ENCODE measurements at places on chromosomes 2 and 18. TPM values are rescaled to one million over a fixed set of nuclear protein-coding genes. Genes with fewer than 3 reads are reported as not detected.
A peak's percentile ranks its signal among the peaks of the same experiment; 100 is the strongest.

GRCh38 chr18:47264308-47264700 is 12.8 kb upstream of the SKOR2 start:
- DNase-seq = no peak

DNA sequence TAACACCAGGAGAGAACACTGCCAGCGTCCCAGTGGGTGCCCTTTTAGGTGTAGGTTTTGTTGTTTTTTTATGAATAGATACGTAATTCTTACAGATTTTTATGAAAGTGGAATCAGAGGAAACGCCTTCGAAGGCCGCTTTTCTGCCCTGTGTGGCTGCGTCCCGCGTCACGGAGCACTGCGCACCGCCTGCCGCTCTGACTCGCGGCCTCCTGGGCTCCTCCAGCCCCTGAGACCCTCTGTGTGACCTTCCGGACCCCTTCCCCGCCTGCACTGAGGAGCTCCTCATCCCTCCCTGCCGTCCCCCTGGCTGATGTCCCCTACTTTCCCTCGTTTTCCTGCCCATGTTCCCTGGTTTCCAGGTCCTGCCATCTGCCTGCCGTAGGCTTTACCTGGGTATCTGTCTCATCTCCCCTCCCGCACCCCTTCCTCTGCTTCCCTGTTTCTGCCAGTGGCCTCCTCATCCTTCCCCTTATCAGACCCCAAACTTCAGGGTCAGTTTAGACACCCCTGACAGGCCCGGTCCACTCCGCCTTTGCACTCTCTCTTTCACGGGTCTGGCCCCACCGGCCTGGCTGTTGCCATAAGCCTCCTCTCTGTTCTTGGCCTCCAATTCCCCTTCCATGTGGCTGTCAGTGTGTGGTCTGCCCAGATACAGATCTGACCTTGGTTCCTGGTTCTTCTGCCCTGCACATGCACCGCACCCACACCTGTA is 32.7 kb downstream of the PDIA6 start:
- no peak for DNase-seq

DNA sequence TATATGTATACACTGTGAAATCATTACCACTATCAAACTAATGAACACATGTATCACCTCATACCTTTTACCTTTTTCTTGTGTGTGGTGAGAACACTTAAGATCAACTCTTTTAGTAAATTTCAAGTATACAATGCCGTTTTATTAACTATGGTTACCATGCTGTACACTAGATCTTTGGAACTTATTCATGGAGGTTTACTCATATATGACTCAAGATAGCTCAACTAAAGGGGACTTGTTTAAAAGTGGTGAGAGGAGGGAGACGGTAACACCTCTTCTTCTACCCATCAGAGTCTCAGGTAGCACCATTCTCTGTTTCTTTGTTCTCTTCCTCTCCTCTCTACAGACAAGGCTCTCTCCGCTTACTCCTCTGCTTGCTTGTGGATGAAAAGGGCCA is 36.1 kb upstream of the TMEM178A start:
- DNase-seq = no peak

DNA sequence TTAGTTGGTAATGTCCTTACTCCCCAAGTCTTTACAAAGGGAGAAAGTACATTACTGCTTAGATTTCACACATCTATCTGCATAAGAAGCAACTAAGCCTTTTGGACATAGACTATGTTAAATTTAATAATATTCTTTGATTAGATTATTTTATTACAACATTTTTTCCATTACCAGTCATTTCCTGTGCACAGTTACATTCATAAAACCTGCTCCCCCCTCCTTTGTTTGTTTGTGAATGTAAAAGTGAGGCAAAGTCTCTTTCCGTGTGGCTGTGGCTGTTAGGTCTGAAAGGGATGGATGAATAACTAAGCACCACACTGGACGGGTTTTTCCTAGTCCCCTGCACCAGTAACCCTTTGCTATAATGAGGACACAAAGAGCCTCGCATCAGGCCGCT is 9.6 kb downstream of the PTGR3 start:
- no peak for DNase-seq

- DNase-seq = no peak
Measured at GRCh38 chr2:182266909-182267308, 159.9 kb downstream of the PDE1A start.

- DNase-seq = no peak
Measured at GRCh38 chr2:179805001-179805400, 56.4 kb downstream of the ZNF385B start.

KCNIP3 gene
- total RNA-seq = not detected

DNA sequence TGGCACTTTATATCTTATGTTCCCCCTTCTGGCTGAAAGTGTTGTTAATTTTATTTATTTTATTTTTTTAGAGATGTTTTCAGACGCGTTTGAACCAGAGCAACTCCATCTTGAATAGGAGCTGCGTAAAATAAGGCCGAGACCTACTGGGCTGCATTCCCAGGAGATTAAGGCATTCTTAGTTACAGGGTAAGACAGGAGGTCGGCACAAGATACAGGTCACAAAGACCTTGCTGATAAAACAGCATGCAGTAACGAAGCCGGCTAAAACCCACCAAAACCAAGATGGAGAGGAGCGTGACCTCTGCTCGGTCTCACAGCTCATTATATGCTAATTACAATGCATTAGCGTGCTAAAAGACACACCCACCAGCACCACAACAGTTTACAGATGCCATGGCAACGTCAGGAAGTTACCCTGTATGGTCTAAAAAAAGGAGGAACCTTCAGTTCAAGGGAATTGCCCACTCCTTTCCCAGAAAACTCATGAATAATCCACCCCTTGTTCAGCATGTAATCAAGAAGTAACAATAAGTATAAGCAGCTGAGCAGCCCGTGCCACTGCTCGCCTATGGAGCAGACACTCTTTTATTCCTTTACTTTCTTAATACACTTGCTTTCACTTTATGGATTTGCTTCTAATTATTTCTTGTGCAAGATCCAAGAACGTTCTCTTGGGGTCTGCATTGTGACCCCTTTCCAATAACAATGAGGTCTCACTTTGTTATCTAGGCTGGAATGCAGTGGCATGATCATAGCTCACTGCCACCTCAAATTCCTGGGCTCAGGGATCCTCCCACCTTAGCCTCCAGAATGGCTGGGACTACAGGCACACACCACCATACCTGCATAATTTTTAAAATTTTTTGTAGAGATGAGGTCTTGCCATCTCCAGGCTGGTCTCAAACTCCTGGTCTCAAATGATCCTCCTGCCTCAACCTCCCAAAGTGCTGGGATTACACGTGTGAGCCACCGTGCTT is 55.9 kb downstream of the CACNB4 start:
- DNase-seq = no peak

DNA sequence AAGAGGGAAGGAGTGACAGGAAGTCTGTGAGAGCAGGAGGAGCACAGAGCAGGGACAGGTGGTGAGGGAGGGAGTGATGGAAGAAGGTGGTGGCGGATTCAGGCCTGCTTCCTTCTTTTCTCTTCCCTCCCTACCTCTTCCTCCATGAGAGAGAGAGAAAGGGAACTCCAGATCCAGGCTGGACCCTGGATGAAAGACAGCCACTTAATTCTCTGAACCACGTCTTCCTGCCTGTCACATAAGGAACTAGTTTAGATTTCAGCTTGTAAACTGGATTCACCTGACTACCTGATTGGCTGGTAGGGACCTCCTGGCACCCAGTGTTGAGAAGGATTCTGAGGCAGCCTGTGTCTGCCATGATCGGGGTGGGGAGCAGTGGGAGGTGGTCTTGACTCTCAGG is 48.9 kb downstream of the PAX8 start:
- DNase-seq = no peak

AQP12A gene
- total RNA-seq = not detected

- no peak for DNase-seq
Measured at GRCh38 chr2:71898851-71899681, 248.6 kb downstream of the CYP26B1 start.

DNA sequence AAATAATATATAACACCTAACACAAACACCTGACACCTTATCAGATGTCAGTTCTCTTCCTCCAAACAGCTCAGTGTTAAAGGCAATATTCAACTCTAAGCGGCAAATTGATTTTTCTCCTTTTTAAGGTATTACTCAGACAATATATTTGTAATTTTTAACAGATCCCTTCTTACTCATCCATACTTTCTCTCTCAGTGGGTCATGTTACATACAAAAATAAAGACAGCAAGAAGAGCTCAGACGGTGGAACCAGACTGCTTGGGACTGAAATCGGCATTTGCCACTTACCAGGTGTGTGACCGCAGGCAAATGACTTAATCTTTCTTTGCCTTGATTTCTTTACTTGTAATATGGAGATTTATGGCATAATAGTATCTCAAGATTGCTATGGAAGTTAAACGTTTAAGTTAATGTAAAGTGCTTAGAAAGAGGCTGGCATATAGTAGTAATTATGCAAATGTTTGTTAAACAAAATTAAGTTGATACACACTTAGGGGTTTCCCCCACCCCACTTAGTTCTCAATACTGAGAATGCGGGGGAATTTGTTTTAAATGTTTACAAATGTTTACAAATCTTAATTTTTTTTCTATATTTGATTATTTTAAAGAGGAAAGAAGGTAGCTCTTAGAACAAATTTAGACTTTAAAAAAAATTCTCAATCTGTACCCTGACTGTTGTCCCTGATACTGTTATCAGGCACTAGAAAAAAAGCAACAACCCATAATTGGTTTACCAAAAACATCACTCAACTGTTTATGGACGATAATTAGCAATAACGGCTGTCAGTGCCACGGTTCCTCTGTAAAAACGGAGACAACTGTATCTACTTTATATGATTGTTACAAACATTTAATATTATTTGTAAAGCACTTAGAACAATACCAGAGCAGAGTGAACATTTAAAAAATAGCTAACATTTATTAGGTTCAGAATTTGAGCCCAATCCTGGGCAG is 25.6 kb downstream of the MAP3K2 start:
- no peak for DNase-seq

DNA sequence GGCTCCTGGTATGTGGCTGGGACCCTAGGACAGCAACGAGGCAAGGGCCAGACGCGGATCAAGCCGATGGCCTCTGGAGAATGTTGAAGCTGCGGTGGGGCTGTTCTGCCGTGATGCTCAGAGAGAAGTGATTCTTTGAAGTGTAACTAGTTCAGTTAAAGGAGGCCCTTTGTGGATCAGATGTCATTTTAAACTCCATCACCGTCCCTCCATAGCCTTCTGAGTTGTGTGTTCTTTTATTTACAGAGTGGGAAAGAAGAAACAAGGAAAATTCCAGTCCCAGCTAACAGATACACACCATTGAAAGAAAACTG is 403 bp downstream of the PNO1 start:
- no peak for DNase-seq

DNA sequence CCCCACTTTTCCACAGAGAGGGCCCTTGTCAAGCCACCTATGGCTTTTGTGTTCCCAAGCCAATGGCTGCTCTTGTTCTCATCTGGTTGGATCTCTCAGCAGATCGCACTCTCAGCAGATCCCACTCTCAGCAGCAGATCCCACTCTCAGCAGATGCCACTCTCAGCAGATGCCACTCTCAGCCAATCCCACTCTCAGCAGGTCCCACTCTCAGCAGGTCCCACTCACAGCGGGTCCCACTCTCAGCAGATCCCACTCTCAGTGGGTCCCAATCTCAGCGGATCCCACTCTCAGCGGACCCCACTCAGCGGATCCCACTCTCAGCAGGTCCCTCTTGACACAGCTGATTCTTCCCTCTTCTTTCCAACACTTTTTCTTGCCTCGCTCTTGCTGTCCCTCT is 59.3 kb upstream of the MGAT4A start:
- no peak for DNase-seq

GPR55 gene
- not detected for total RNA-seq

MEIS1 gene
- total RNA-seq = 7.3 TPM

MARCO gene
- total RNA-seq = not detected

- no peak for DNase-seq
Measured at GRCh38 chr2:219648963-219649362, 21.5 kb downstream of the SLC4A3 start.

DNA sequence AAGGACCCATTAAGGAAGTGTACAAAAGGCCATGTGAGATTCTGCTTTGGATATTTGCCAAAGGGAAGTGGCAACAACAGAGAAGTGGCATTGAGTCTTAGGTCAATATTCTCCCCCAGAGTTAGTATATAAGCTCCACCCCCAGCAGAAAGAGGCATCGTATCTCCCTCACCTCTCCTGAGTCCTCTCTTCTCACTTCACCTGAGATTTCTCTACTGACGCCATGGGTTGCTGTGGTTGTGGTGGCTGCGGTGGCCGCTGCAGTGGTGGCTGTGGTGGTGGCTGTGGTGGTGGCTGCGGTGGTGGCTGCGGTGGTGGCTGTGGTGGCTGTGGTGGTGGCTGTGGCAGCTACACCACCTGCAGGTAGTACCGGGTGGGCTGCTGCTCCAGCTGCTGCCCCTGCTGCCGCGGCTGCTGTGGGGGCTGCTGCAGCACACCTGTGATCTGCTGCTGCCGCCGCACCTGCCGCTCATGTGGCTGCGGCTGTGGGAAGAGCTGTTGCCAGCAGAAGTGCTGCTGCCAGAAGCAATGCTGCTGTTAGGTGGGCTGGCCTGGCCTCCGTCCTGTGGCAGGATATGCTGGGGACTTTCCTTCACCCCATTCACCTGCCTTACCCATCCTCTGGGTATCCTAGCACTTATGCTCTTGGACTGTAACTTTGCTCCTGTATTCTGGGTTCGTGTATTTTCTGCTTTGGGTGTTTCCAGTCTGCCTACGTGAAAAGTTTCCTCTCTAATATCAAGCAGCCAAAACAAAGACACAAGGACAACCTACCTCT is 5.9 kb downstream of the SCYGR3 start:
- no peak for DNase-seq

- DNase-seq = no peak
Measured at GRCh38 chr2:1788478-1788959, 44.2 kb upstream of the PXDN start.

DNA sequence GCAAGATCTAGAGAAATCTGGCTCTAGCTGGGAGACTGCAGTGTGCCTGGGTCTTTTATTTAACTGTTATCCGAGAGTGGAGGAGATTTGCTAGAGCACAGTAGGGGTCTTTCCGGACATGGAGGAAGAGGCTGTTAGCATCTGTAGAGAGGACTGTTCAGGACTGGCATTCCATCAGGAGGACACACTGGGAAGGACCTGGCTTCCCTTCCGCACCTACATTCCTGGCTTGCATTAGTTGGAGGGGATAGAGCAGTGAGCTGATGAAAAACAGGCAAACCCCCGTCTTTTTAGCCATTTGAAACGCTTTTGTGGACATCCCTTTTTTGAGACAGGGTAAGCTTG is 874 bp upstream of the PIEZO2 start:
- DNase-seq = no peak

RAX gene
- not detected for total RNA-seq

SPOPL gene
- total RNA-seq = 18.3 TPM

- peak; percentile 51 for DNase-seq
Measured at GRCh38 chr2:99706735-99707134, 216.9 kb upstream of the REV1 start.

DNA sequence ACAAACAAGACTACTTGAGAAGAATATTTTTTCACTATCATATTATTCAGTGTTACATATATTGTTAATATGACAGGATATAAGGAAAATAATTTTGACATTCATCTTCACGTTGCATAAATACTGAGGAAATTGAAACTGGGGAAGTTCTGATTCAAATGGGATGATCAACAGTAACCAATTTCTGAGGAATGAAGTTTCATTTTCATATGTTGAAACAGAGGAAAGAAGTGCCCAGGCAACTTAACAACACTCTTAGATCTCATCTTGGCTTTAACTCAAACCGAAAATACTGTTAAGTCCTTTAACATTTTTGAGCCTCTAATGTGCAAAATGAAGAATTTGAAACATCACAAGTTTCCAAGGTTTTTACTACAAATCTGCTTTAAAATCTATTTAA is 612.2 kb upstream of the VRK2 start:
- DNase-seq = no peak

Measured in OCI-LY7 (cell line).